Peyer's patch (tissue), 4 donors: ENCODE measurements at places on chromosomes 12 and 14. TPM values are rescaled to one million over a fixed set of nuclear protein-coding genes. Genes with fewer than 3 reads are reported as not detected.

Gene RBMS2
- total RNA-seq: 22.3 TPM

Gene TGM1
- total RNA-seq: 6.0 TPM

Gene KNTC1
- total RNA-seq: 30.8 TPM

Gene RIPK3
- total RNA-seq: 45.2 TPM

Gene NKX2-1
- not detected for total RNA-seq

Gene RERGL
- total RNA-seq: not detected

Gene PRR4
- total RNA-seq: 5.4 TPM

Gene ZBTB42
- total RNA-seq: 2.5 TPM

Gene SLC10A1
- total RNA-seq: not detected

Gene KRT83
- total RNA-seq: not detected

Gene RAD51AP1
- total RNA-seq: 3.2 TPM

Gene NANOG
- total RNA-seq: not detected

Gene ITPR2
- total RNA-seq: 32.6 TPM

DNA sequence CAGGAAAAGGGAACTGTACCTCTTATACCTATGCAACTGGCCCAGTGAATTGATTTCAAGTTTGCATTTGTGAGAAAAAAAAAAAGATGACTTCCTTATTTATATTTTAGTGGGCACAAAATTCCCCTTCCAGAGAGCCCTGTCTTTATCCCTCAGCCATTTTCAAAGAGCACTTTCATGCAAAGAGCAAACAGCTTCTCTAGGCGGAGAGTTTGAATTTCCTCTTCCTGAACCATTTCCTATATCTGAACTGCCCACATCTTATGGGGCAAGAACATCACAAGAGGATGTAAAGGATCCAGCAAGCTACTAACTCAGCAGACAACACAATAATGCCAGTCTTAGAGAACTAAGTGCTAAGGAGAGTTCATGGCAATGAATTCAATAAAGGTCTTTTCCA is 22.3 kb upstream of the PLXNC1 start:
- no peak for DNase-seq

DNA sequence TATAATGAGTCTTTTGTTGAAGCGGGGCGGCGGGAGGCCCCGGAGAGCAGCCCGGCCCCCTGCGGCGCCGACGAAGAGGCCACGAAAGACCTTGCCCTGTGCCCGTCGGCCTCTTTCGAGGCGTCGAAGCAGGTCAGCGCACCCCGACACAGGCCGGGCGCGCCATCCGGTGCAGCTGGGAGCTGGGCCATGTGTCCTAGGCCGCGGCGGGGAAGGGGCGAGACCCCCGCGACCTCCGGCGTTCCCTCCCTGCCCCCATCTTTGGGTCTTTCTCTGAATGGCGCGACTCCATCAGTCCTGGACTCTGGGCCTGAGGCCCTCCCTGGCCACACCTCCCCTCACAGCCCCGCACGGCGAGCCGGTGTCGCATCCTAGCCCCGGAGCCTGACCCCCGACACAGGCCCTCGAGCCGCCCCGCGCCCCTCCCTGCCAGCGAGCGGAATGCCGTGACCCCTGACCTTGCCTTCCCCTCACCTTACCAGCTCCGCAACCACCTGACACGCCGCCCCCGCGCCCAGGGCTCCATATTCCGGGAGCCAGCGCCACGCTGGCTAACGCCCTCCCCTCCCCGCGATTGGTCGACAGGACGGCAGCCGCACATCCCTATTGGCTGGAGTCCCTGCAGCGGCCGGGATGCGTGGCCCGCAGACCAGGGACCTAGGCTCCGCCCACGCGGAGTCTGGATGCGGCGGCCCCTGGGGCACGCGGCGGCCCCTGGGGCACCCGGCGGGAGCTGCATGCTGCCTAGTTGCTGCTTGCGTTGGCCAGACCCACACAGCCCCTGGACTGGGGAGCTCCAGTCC is at the start of gene SLC11A2:
Gene SLC11A2 (minus strand): TSS at position 549 of the 803 bp plus-strand sequence. CDS start 15,656 bp downstream, outside the sequence.
- DNase-seq: peak; percentile 97

- no peak for DNase-seq
These were observed 10.9 kb downstream of the MTA1 start for GRCh38 chr14:105430565-105430964.

- DNase-seq: no peak
These were observed 4.1 kb downstream of the OTX2 start for GRCh38 chr14:56805992-56806727.

- DNase-seq: no peak
These were observed 10.1 kb upstream of the SAV1 start for GRCh38 chr14:50678163-50678562.

GRCh38 chr14:74141703-74142102 is 56.9 kb downstream of the LIN52 start:
- no peak for DNase-seq

- DNase-seq: no peak
These were observed 47.9 kb downstream of the CDK17 start for GRCh38 chr12:96352161-96352835.

DNA sequence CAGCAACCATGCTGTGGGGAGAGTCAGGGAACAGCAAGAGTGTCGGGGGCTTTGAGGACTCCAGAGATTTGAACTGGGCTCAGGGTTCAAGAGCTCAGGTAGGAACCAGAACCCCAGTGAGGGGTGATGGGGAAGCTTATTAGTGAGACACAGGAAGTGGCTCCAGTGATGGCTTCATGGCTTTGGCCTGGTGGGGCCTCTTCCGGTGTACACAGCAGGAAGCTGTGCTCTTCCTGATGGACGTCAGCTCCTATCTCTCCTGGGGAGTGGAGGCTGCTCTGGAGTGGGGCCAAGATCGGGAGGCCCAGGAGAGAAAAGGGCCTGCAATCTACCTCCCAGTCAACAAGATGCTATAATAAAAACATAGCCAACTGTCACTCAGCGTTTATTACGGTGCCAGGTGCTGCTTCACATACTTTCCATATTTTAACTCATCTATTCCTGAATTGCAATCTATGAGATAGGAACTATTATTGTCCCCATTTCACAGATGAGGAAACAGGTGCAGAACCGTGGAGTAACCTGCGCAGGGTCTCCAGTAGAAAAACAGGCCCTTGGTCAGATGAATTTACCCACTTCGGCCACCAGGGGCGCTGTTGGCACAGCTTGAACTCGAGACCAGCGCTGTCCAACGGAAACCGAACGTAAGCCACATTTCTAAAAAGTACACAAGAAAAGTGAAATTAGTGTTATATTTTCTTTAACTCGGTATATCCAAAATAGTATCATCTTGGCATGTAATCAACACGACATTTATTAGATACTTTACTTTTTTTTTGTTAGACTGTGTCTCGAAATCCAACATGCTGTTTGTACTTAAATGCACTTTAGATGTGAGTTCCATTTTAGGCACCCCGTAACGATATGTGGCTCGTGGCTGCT is 63.6 kb upstream of the DLK1 start:
- peak; percentile 45 for DNase-seq

GRCh38 chr12:57515934-57516541 is 4.3 kb downstream of the DDIT3 start:
- DNase-seq: peak; percentile 8

DNA sequence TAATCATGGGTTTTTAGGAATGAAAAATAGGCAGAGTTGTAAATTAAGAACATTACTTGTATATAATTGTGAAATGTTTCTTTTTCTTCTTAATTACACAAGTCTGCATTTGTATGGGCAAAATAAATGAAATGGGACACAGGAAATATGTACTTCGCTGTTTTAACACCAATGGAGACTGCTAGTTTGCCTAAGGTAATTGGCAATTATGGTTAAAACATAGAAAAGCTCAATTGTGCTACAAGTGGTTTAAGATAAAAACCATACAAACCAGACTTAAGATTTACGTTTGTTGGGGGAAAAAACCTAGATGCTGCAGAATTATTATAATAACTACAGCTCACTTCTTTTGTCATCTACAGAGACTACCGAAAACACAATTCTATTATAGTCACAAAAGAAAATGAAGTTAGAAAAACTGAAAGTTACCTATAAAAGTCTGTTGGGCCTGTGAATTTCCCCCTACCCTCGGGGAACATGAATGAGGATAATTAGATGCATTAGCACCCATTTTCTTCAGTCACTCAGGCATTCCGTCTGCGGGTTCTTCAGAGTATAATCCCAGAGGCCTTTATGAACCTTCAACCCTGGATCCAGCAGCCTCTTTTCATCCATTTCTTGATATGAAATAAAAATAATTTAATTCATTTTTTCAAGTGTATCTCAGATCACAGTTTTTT is 37.2 kb downstream of the BTBD7 start:
- no peak for DNase-seq

GRCh38 chr12:72716221-72716620 is 444.1 kb downstream of the TRHDE start:
- no peak for DNase-seq

DNA sequence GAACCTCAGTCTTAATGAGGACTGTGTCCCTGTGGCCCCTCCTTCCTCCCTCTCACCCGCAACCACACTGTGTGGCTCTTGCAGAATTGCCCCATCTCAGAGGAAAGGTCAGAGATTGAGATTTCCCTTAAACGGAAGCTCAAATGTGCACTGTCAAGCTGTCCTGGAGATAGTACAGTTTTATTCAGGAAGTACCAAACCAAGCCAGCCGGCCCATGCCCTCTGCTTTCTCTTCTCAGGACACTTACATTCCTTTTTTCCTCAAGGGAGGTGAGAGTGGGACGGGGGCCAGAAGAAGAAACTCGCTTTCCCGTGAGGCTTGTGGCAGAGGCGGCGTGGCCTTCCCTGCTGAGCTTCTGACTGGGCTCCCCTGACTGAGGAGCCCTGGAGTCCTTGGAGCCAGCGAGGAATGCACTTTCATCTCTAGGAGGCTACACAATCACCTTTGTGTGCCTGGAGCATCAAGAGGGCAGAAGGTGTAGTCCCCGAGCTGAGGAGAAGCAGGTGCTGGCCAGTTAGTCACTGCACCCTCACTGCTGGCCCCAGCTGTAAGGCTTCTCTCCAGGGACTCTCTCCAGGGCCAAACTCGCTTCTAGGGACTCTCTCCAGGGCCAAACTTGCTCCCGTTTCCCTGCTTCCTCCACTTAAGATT is 24.1 kb upstream of the ATP2A2 start:
- peak; percentile 53 for DNase-seq

- no peak for DNase-seq
These were observed 93.2 kb downstream of the DACT1 start for GRCh38 chr14:58730792-58731464.

GRCh38 chr14:50607181-50607580 is 47.2 kb downstream of the ATL1 start:
- DNase-seq: no peak

DNA sequence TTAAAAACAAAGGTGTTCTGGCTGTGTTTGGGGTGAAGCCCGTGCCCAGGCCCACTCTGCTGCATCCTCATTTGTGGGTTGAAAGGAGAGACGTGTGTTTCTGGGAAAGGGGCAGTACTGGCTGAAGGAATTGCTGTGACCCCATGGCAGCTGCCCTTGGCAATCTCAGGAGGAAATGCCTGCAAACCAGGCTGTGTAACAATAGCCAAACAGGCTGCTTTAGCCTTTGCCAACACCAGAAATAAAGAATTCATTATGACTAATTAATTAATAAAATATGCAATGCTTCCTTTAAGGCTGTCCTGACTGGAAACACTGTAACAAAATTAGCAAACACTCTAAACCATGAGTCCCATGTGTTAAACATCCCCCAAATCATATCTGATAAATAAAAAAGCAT is 53.0 kb upstream of the KRR1 start:
- no peak for DNase-seq

- DNase-seq: no peak
These were observed 1022.9 kb downstream of the LRFN5 start for GRCh38 chr14:42629553-42629952.

- no peak for DNase-seq
These were observed 188.0 kb upstream of the SLC16A7 start for GRCh38 chr12:59407799-59408198.

GRCh38 chr12:120115066-120115465 is 1.5 kb downstream of the RAB35 start:
- DNase-seq: no peak

DNA sequence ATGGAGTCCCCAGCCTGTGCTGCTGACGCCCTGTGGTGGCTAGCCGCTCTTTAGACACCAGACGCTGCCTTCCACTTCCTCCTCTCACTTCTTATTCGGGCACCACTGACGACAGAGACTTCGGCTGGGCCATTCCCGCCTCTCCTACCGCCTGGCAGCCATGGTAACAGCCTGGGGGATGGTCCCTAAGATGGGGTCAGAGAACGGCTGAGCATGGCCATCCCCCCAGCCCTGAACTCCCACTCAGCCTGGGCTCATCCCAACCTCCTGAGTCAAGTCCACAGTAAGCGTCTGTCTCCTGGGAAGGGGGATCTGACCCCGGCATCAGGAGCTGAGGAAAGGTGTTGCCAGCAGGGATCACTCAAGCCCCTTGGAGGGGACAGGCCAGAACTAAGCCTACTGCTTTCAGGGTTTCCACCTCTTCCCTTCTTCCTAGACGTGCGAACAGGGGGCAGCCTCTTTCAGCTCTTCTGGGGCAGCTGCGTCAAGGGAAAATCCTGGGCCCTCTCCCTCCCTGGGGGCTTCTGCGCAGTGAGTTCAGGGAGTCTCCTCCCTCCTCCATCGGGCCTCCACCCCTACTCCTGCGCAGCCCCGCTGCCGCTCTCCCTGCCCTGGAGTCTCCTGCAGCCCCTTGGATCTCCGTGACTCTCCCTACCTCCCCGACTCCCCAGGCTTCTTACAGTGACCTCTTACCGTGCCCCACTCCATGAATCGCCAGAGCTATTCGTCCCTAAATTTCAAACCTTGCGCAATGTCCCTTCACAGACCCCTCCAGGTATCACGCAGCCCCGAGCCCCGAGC is 643 bp upstream of the TAMALIN start:
- peak; percentile 79 for DNase-seq

GRCh38 chr12:96255077-96255476 is 60.9 kb downstream of the ELK3 start:
- peak; percentile 70 for DNase-seq

DNA sequence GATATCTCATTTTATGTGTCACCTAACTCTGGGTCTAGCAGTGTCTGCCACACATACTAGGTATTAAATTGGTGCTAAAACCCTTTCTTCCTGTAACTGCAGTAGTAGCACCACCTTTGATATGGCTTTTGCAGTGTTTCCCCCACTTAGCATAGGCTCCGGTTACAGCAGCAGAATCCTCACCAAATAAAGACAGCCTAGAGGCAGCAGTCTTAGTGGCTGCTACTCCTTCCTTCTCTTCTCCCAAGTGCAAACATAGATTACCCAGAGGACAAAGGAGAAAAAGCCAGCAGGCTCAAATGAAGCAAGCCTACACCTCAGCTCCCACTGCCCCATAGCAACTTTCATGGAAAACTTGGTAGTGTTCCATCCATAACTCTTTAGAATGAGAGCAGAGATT is 30.1 kb upstream of the ABCC9 start:
- no peak for DNase-seq

DNA sequence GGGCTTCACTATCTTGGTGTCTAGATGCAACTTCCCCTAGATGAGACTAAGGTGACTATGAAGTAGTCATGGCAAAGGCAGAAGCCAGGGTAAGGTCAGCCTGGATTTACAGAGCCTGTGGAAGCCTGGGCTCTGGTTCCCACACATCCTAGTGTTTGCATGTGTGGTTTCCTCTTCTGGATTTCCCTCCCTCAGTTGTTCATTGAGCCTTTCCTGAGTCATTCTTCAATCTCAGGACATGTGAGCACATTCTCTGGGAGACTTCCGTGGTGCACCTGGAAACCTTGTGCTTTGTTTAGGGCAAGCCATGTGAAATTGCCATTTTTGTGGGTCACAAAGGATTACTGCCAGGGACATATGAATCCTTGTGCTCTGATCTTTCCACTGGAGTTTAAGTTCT is 236.6 kb downstream of the C12orf75 start:
- no peak for DNase-seq

GRCh38 chr14:64845878-64846277 is 33.8 kb downstream of the SPTB start:
- no peak for DNase-seq

GRCh38 chr14:88599761-88600439 is 37.1 kb downstream of the ZC3H14 start:
- no peak for DNase-seq

GRCh38 chr12:55642267-55642666 is 5.6 kb downstream of the OR10P1 start:
- no peak for DNase-seq
